ENCODE measurements at places on chromosomes 16 and 17.

GRCh38 chr16:17499223-17499902 lies 28.6 kb upstream of the XYLT1 start:
- no peak for DNase-seq

- peak; percentile 52 for DNase-seq
Measured at GRCh38 chr16:28932339-28933141, 769 bp downstream of the CD19 start.

DNA sequence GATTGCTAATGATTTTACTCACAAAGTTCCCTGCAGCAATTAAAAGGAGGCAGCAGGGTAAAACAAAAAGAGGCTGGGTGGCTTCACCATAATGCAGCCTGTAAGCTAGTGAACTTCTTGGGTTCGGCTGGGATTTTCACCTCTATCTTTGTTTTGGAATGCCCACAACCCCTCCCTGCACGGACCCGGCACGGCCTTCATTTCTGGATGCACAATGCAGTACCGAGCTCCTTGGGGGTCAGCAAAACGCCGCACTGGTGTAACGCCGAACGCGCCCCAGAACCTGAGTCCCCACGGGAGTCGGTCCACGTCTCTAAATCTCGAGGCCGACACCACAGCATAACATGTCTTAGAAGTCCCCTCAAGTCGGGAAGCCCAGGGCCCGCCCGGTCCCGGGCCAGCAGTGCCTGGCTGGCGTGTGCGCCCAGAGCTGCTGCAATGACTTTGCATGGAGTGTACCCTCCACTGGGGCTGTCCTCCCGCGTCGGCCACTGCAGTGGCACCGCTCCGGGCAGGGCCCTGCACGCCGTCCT lies 759 bp downstream of the UBE2O start:
- DNase-seq: peak; percentile 44

- no peak for DNase-seq
Measured at GRCh38 chr17:19978209-19978802, 678 bp upstream of the AKAP10 start.

DNA sequence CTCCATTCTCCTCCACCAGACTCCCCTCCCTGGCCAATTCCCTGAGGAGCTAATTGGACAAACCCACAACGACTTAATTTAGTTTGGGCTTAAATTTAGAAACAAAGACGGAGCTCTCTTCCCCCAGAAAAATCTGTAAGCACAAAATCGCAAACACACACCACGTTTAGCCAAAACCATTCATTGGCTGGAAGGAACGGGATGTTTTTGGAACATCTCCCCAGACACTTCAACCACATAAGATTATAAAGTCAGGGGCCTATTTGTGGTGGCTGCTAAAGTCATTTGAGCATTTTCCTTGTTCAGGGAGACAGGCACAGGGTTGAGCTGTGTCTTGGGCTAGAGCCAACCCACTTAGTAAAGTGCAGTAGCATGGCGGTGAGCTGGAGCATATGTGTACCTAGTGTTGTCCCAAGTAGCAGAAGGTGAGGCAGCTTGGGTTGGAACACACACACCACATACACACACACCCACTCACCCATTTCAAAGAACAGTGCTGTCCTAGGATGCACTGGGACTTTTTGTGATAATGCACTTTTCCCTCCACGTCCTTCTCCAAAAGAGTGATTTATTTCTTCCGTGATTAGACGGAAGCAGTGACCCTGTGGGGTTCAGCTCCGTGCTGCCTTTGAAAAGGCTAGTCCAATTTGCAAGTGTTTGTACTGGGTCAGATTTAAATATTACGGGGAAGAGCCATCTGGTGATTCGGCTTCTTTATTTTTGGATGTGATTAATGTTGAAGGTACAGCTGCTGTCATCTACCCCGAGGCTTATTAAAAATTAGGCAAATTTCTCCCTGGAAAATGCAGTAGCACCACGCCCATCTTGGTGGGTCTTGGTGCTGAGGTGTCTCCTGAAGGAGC lies 32.2 kb downstream of the ELAC2 start:
- DNase-seq: no peak

DNA sequence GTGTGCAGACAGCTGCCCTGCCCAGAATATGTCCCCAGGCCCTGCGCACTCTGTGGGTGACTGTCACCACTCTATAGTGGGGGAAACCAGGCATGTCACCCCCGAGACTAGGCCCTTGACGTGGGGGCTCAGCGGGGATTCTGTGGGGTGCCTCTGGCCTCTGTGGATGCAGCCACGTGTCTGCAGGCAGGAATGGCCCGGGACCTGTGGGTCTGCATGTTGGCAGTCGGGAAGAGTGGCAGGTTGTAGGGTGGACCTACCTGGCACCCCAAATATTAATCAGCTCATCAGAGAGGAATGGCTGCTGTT lies 954 bp downstream of the IL32 start:
- DNase-seq: no peak

GRCh38 chr17:43456661-43457361 lies 27.0 kb upstream of the DHX8 start:
- DNase-seq: no peak

GRCh38 chr16:17515421-17516210 lies 44.9 kb upstream of the XYLT1 start:
- no peak for DNase-seq

GRCh38 chr17:35947156-35947585 lies 3.7 kb upstream of the LYZL6 start:
- DNase-seq: peak; percentile 55

DNA sequence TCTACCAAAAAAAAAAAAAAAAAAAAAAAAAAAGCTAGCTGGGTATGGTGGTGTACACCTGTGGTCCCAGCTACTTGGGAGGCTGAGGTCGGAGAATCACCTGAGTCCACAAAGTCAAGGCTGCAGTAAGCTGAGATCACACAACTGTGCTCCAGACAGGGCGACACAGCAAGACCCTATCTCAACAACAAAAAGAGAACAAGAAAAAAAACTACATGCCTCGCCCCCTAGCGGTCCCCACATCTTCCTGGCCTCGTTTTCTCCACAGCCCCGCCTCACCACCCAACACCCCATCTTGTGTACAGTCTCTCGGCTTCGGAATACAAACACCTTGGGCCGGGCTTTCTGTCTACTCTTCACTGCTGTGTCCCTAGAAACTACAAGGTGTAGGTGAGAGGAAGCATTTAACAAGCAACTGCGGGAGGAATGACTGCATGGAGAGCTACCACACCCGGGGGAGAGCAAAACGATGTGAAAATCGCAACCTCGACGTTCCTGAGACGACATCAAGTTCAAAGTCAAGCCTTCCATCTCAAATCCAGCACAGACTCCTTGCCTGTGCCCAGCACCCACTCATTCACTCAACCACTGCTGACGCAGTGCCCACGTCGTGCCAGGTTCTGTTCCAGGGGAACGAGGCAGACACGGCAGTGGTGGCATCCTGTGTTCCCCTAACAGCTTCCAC lies 9.0 kb downstream of the NTAN1 start:
- no peak for DNase-seq

DNA sequence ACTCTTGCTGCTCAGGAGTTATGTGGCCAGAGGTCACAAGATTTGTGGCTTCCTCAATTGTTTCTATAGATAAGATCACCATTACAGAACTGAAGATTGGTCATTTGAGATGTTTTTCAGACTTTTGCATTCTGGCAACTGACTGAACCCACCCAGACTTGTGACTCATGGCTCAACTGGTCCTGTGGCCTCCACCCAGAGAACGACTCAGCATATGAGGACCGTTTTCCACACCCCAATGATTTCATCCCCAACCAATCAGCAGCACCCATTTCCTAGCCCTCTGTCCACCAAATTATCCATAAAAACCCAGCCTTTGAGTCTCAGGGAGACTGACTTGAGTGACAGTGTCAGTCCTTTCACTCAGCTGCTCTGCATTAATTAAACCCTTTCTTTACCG lies 143.2 kb upstream of the ASIC2 start:
- no peak for DNase-seq

GRCh38 chr16:69509125-69509524 lies 56.6 kb upstream of the NFAT5 start:
- DNase-seq: no peak

DNA sequence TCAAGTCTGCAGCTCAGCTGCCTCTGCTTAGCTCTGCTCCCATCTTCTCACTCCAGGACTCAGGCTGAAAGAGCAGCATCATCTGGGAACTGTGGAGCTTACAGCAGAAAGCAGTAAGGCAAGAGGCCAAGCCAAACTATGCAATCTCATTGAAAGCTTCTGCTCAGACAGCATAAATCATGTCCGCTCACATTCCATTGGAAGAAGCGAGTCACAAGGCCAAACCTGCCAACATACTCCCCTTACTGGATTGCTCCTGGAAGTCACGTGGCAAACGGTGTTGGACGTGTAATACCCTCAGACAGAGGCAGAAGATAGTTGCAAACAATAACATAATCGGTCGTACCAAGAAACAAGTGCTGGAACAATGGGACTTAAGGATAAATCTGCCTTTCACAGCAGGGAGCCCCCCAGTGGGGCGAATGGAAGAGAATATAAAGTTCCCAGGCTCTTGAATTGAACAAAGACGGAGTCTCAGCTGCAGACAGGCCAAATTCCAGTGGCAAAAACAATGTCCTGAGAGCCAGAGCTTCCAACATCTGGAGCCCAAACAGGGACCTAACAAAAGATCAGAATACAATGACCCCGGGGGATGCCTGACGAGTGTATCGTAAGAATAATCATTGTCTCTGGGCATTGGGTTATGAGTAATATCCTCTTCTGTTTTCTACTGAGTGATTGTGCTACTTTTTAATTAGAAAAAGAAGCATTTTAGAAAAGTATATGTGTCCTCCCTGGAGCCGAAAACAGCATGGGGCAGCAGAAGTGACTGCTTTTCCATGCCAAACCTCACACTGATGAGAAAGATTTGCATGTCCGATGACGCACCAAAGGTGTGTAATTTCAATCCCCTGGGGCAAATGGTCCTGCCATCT lies 68.4 kb downstream of the CMC2 start:
- no peak for DNase-seq

- no peak for DNase-seq
Measured at GRCh38 chr17:74241431-74241830, 28.1 kb downstream of the TTYH2 start.

DNA sequence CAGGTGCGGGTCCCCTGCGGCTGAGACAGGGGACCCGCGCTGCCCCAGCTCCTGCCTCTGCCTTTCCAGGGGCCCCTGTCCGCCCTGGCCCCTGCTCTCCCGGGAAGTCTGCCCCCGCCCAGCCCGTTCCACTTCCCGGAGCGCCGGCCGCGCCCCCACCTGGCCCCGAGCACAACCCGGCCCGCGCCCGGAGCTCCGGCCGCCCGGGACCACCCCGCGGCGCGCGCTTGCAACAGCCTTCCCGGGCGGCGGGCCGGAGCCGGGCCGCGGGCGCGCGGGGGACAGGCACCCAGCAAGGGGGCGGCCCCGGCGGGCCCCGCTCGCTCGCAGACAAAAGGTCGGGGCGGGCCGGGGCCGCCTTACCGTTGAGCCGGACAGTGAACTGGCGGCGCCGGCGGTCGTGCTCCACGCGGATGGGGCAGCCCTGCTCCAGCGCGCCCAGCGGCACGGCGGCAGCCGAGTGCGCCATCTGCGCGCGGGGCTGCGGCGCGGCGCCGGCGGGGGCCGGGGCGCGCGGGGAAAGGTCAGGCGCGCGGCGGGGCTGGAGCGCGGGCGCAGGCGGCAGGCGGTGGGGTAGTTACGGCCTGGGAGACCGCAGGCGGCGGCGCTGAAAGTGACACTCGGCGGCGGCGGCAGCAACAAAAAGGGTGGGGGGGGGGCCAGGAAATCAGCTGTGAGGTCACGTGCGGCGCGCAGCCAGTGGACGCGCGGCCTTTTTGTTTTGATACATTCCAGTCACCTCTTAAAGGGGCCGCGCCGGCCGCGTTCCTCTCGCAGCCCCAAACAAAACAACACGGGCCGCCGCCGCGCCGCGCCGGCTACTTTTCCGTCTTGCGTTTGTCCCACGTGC lies at the start of gene NATD1:
TSS of gene NATD1 (minus strand) at position 615 of the 850 bp plus-strand sequence. CDS start at position 469, 146 bp downstream.
- DNase-seq: peak; percentile 90

DNA sequence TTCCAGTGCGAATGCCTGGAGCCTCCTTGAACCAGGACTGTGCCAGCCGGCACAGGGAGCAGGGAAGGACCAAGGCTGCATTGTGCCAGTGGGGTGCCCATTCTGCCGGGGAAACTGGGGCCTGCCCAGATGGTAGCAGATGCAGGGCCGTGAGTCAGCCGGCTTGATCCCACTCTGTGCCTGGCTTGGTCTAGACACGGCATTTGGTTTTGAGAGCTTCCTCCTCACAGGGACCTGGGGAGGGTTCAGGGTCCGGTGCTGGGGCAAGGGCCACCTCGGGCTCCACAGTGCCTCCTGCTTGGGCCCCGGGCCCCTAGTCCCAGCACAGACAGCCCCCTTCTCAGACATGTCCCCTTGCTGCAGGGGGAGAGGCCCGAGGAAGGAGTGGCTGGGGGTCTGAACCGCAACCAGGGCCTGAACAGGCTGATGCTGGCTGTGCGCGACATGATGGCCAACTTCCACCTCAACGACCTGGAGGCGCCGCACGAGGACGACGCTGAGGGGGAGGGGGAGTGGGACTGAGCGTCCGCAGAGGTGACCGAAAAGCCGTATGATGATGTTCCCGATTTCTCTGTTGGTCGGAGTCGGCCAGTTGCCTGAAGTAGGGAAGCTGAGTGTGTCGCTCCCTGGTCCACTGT lies 7.8 kb upstream of the MC1R start:
- no peak for DNase-seq

DNA sequence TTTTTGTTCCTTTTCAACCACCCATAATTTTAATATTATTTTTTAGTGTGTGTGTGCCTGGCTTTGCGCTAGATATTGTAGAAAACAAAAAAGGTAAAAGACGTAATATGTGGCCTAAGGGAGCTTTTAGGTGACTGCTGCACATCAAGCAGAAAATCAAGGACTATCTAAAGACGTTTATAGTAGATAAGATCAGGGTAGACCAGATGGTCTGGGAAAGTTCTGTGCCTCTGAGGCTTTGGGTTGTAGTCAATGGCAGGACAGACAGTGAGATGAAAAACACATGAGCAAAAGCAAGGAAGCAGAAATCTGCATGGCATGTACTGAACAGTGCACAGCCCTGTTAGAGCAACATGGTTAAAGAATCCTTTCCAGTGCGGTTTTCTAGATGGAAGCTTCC lies 26.8 kb upstream of the ARHGAP23 start:
- DNase-seq: no peak

DNA sequence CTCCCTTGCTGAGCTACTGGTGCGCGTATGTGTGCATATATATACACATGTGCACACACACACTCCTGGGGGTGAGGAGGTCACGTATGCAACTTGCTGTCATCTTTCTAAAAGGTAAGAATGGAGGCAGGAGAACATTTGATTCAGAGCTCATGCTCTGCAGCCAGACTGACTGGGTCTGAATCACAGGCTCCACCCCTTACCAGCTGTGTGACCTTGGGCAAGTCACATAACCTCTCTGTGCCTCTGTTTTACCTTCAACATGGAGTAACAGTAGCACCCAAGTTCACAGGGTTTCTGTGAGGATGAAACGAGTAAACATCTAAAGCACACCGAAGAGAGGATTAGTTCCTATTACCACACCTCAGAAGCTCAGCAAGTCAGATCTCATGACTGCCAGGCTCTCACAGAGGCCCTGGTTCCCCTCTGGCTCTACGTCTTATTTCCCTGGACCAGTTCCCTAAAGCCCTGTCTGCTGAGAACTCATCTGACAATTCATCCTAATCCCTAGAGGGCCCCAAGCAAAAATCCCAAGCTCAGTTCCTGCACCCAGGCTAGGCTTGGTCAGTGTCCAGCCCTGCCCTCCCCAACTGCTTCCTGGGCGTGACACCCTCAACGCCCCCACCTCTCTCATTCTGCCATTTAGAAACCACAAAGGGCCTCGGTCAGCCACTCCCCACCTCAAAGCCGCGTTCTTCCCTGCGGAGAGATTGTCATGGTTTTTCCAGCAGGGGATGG lies 28.7 kb downstream of the ABR start:
- no peak for DNase-seq
